Left renal cortex interstitium (tissue), 4 donors: ENCODE measurements at places on chromosomes 6 and 20. TPM values are rescaled to one million over a fixed set of nuclear protein-coding genes. Genes with fewer than 3 reads are reported as not detected.

- no peak for DNase-seq
Measured at GRCh38 chr6:69789578-69789977, 7.2 kb downstream of the LMBRD1 start.

GRCh38 chr20:25453035-25453810 is 45.8 kb downstream of the GINS1 start:
- DNase-seq = no peak

DNA sequence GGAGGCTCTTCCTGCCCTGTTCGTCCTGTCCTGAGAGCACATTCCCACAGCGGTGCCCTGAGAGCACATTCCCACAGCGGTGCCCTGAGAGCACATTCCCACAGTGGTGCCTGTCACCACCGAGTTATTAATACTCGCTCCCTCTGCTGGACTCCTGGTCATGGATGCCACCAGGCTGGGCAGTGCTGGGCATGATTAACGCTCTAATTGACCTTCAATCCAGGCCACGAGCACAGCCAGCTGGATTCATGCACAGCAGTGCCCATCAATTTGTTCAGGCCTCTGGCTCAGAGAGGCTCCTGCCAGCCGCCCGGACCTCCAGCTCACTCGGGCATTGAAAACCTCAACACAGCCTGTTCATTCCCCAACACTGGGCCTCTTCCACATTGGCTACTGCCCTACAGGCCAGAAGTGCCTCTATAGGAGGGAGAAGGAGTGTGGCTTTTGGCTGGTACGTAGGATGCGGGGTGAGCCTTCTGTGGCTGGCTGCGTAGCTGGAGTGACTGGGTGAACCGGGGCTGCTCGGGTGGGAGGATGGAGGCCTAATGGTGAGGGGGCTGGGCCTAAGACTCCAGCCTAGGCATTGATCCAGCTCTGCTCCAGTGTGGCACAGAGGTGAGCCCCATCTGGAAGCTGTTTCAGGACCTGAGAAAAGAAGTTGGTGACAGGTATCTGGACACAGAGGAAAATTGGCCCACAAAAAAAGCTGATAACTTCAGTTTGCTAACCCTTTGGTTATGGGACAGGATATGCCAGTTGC is 9.3 kb downstream of the IP6K3 start:
- DNase-seq = no peak

DNA sequence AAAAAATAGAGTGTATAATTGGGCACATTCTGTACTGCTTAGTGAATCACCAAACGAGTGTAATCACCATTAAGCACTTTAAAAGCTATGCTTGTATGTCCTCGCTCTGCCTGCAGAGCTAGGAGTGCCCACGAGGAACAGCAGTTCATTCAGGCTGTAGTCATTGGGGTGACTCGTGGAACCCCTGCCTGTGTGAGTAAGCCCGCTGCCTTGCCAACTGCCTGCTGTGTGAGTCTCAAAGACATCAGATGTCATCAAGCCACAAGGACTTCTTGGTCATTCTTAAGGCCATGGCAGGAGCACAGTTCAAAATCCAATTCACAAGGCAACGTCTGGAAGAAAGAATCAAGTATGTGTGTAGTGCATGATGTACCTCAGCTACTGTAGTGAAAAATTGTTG is 60.4 kb downstream of the FOXO3 start:
- no peak for DNase-seq

DNA sequence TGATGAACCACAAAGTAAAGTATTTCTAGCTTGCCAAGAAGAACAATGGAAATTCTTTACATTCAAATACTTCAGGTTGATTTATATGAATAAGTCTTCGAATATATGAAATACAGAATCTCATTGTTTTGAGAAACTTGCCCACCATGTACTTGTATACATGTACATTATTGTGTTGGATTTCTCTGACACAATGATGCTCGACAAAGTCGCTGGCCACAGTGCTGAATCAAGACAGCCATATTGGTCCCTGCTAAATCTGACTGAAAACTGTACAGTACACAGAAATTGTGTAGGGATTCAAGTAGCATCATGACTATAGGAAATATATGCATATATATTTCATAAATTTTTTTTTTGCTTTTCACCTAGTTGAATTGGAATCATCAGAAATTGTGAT is 13.1 kb upstream of the LIN28B start:
- no peak for DNase-seq

DNA sequence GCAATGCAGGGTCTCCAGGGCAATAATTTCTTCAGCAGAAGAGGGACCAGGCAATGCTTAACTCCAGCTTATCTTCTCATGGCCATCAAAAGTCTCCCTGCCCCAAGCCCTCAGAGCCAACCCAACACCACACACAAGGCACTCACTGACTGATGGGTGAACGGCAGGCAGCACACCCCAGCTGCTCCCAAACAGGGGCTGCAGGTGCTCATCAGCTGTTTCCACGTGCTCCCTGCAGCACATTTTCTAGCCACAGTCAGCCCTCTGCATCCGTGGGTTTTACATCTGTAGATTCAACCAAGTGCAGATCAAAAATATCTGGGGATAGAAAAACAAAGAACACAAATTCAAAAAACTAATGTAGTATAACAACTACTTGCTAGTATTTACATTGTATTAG is 4.0 kb upstream of the GABRR1 start:
- no peak for DNase-seq

DNA sequence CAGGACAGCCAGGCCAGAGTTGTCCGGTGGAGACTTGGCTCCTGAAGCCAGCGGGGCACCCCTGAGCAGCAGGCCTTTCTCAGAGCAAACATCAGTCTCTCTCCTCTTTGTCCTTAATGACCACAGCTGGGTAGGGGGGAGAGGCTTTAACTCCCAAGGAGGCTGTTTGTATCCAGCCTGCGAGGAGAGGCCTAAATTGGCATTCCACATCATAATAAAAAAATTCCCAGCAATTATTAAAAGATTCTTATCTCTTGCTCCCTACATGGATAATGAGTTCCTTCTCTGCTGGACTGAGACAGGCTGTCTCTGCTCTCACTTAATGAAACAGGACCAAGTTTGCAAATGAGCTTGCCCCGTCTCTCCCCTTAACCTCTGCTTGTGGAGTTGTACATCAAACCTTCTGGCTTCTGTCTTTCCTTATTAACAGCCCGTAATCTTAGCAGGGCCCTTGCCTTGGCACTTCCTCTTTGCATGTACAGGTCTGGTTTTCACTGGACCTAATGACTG is 838.2 kb downstream of the MAFB start:
- no peak for DNase-seq

DNA sequence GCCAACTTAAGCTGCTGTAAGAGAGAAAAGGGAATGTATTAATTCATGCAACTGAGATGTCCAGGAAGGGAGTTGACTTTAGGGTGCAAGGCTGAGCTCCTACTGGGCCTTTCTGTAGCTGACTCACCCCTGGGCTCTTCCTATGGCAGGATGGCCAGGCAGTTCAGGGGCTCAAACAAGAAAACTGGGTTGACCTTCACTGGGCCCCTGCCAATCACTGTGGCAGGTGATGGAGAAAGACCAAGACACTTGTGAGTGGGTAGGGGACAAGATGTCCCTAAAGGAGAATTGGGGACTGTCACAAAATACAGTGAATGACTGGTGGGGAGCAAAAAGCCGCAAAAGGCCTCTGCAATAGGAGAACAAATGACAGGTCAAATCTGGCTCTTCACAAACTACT is 21.5 kb upstream of the RALGAPA2 start:
- DNase-seq = no peak

DNA sequence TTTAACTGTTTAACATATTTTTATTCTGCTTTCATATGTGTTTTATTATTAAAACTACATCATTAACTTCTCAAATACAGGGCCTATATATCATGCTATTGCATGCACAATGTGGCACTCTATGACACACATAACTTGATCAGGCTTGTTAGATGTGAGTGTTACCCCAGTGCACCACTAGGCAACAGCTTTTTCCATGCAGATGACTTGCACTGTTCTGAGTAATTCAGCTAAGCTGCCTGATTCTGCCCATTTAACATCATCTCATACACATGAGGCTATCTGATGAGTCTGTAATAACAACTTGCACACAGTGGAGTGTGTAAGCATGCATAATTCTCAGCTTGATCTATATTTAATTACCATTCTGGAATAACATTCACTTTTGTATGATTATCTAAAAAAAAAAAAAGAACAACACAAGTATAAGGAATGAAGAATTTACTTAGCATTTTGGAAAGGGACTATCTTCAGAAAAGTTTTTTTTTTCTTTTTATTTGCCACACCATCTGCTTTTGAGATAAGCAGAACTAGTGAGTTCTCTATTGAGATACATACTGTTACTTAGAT is 83.1 kb downstream of the GRM1 start:
- no peak for DNase-seq

GRCh38 chr6:28696167-28696566 is 170.5 kb downstream of the GPX5 start:
- DNase-seq = no peak

- no peak for DNase-seq
Measured at GRCh38 chr6:31879143-31879542, 346 bp upstream of the SLC44A4 start.

DNA sequence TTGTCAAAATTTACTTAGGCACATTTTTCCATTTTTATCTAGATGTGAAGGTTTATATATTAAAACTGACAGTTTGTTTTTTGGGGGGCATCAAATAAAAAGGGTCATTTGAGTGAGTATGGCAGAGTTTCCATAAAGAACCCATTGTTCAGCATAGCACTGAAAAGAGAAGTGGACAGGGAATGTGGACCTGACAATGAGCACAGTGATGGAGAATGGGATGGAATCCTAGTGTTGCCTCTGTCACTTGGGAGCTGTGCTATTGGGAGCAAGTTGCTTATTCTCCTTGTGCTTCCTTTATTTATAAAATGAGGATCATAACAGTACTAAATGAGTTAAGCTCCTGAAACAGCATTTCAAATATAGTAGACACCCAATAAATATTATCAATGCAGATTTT is 130.7 kb upstream of the SIM1 start:
- no peak for DNase-seq

- DNase-seq = no peak
Measured at GRCh38 chr20:50861012-50861411, 66.2 kb downstream of the BCAS4 start.

GRCh38 chr6:46993846-46994245 is 48.3 kb downstream of the ADGRF1 start:
- no peak for DNase-seq

DNA sequence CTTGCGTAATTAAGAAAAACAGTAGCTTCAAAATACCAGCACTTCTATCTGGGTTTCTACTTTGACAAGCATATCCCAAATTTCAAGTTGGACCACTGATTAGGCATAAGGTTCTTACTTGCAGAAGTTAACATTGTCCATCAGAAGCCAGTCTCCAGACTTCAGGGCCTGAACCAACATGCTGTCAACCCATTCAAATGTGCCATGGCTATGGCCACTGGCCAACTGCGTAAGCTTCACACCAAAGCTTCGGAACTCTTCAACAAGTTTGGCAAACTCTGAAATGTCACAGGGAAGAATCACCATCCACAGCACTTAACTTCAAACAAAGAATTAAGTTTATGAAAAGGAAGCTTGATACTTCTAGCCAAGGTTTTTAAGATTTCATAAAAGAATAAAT is 78.0 kb upstream of the LYRM2 start:
- no peak for DNase-seq

- DNase-seq = no peak
Measured at GRCh38 chr20:4832469-4832868, 110.8 kb downstream of the PRND start.

DNA sequence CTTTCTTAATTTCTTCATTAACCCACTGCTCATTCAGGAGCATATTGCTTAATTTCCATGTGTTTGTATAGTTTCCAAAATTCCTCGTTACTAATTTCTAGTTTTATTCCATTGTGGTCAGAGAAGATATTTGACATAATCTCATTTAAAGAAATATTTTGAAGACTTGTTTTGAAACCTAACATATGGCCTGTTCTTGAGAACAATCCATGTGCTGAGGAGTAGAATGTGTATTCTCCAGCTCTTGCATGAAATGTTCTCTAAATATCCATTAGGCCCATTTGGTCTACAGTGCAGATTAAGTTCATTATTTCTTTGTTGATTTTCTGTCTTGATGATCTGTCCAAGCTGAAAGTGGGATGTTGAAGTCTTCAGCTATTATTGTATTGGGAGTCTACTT is 251.7 kb downstream of the ALDH8A1 start:
- DNase-seq = no peak

DNA sequence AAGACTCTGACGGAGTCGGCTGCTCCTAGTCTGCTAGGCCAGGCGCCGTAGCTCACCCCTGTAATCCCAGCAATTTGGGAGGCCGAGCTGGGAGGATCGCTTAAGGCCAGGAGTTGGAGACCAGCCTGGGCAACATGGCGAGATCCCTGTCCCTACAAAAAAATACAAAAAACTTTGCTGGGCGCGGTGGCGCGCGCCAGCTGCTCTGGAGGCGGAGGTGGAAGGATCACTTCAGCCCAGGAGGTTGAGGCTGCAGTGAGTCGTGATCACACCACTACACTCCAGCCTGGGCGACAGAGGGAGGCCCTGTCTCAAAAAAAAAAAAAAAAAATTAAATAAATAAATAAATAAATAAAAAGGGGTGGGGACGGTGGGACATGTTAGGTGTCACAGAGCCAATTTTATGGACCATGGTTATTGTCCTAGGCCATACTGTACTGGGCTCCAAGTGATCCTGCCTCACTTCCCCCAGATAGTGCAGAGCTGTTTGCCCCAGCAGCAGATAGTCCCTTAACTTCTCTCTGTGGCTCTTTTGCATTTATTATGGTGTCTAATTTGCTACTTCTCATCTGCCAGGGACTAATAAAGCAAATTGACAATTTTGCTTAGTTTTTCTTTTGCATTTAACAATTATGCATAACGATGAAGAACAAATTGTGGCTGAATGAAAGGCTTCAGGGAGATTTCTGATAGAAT is 5.2 kb downstream of the PI16 start:
- DNase-seq = no peak

- no peak for DNase-seq
Measured at GRCh38 chr6:21856456-21856825, 262.9 kb downstream of the SOX4 start.

DNA sequence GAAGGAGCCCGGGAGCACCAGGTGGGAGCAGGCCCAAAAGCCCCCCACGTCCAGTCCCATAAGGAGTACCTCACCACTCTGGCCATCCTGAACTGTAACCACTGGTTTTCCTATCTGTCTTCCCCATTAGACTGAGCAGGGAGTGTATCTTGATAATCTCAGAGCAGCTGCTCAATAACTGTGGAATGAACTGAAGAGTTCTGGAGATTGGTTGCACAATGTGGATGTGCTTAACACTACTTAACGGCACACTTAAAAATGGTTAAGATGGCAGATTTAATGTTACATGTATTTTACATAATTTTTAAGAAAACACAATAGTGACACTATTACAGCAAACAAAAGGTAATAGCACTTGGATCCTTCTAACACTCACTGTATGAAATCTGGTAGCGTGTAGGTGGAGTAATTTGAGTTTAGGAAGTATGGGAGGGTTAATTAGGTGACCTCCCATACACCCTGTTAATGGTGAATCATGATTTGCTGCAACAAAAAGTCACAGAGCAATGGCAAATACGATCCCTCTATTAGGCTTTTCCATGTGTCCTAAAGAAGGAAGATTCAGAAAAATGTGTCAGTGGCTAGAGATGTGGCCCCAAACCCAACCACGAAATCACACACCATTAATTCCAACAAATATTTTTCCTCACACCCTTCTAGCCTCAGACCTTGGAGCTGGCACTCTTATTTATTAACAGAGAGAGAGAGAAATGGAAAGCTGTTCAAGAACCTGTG is 18.4 kb downstream of the TRAM2 start:
- no peak for DNase-seq

Gene DSP
- 84.1 TPM for polyA plus RNA-seq

Gene FOXQ1
- polyA plus RNA-seq = 14.3 TPM

Gene ASIP
- 0.58 TPM for polyA plus RNA-seq

Gene APMAP
- polyA plus RNA-seq = 88.9 TPM

Gene FOXF2
- 0.21 TPM for polyA plus RNA-seq

Gene SLPI
- polyA plus RNA-seq = 0.52 TPM

Gene EEF1A2
- polyA plus RNA-seq = 3.0 TPM

Gene DEF6
- polyA plus RNA-seq = 5.1 TPM

Gene CDH22
- polyA plus RNA-seq = 0.05 TPM

Gene PRRT1
- 2.5 TPM for polyA plus RNA-seq
